ENCODE measurements at places on chromosomes 7 and 10.

GRCh38 chr10:45513551-45513950 lies 139.5 kb downstream of the ALOX5 start:
- no peak for DNase-seq

DNA sequence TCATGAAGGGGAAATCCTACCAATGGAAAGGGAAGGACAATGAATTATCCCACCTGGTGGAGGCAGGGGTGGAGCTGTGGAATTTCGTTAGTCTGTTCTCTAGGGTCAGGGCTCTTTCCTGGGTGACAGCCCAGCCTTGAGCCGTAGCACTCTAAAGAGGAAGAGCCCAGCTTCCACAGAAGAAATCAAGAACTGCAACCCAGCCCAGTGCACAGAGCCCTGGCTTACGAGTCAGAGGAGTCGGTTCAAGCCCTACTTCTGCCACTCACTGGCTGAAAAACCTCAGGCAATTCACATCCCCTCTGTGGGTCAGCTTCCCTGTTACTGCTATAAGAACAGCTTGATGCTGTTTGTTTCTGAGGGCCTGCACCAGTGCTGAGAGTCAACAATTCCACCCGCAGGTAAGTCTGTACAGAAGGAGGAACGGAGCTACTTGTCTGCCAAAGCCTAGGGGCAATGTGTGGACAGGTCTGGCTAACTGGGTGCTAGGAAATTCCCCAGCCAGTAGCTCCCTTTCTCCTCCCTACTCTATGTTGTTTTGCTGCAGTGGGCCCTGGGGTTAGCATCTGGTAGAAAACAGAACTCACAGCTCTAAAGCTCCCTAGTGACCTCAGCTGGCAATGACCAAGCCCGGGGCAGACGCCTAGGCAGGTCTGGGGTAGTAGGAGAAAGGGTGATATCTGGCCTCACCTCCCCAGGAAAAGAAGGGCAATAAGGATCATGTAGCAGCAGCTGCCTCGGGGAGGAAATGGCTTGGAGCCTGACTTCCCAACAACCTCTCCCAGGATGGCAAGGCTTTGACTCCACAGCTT lies 3.3 kb downstream of the AVPI1 start:
- DNase-seq: no peak

DNA sequence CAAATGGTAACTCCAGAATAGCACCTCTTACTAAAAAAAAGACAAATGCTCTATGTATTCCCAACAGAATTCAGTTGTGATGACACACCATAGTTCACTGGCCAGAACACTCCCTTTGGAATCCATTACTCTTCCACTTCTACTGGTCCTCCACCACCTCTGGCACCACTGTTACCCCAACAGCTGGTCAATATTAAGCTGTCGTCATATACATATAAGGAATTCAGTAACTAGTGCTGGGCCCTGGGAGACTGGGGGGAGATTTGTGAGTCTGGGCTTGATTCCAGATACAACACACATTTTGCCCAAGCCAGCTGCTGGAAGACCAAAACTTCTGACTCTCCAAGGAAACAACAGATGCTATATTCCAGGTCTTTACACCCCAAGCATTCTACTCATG lies 26.0 kb upstream of the ITGA8 start:
- no peak for DNase-seq

DNA sequence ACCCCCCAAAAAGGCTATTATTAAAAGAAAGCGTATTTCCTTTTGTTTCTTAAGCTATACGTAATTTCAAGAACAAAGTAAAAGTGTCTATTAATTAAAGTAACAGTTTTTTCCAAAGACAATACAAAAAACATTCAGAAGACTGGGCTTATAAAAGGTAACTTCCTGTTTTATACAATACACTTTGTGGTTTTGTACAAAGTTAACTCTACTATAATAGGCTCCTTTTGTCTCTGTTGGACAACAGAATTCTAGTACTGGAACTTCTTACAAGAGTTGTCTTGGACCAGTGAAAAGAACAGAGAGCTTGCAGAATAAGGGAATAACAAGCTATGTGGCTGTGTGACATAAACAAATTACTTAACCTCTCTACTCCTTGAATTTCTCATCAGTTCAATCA lies 21.5 kb downstream of the SFMBT2 start:
- DNase-seq: no peak

DNA sequence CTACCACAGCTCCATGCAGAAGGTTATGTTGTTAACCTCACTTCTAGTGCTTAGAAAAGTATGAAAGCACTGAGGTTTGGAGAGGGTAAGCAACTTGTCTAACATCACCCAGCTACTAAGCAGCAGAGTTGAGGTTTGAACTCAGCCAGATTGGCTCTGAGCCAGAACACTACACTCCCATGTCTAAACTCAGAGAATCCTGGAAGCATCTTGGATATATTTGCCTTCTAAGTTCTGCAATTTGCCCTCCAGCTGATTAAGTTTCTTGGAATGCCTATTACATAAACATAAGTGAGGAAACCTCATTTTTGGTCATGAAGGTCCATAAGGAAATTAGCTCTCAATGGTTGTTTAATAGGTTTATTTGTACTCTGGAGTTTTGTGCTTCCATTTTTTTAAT lies 78.1 kb upstream of the PHYHIPL start:
- DNase-seq: peak; percentile 76

GRCh38 chr7:36763132-36763816 lies 39.0 kb upstream of the AOAH start:
- no peak for DNase-seq

- DNase-seq: no peak
These were observed 226.6 kb downstream of the ARHGAP12 start for GRCh38 chr10:31702005-31702404.

GRCh38 chr10:4646547-4646946 lies 179.5 kb upstream of the AKR1E2 start:
- no peak for DNase-seq

GRCh38 chr10:29671228-29671780 lies 36.5 kb upstream of the SVIL start:
- DNase-seq: no peak

DNA sequence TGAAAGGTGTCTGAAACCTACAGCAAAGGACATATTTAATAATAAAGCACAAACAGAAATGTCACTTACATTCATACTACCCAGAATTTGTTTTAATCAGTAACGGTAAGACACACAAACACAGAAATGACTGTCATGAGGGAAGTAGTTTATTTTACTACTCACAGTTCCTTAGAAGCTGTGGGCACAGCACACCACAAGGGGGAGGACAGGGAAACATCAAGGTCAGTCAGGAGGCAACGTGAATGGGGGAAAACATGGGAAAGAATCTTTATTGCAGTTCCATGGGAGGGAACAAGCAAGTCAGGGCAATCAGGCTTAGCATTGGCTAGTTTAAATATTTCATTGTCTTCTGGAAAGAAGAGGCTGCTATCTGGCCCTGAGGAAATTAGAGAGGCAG lies 123.8 kb upstream of the PDSS1 start:
- no peak for DNase-seq

DNA sequence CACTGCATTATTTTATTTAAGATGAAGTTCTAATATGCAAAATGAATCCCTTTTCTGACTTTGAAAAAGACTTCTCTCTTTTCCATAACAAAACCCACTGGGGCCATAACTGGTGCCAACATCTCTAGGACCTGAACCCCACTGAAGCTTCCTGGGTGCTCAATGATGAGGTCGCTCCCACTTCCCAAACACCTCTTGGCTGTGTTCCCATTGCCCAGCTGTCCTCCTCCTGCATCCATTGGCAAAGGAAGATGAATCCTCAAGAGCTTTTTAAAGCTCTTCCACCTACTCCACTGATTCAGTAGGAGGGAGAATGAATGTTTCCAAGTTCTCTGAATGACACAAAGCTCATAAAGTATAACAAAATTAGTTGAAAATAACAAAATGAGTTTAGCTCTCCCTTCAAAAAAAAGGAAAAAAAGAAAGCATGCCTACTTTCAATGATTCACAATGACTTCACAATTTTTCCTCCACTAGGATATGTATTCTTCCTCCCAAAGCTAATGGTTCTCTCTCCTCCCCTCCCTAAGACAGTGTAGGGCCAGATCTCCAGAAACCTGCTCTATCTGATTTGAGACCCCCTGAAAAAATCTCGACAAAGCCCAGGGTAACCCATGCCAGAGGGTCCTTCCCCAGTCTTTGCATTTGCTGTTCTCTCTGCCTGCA lies 64.8 kb downstream of the SORBS1 start:
- DNase-seq: no peak

DNA sequence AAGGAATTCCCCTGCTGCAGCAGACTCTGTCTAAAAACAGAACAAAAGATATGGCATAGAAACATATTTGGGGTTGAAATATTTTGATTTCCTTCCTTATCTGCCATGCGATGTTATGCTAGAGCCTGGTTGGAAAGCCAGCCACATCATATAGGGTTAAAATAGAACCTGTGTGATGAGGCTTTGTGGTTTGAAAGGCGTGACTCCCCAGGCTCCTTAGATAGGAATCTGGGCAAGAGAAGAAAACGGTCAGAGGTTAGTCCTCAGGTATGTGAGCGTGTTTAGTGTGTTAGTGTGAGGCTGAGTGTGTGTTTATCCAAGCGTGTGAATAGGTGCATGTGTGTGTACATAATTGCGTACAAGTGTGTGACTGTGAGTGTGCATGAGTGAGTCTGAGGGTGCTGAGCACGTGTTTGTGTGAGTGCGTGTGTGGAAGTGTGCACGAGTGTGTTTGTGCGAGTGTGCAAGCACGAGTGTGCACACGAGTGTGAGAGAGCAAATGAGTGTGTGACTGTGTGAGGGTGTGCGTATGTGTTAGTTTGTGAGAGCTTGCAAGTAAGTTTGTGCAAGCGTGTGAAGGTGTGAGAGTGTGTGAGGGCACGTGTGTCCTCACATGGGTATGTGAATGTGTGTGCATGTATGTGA lies 79.9 kb downstream of the COL26A1 start:
- no peak for DNase-seq

DNA sequence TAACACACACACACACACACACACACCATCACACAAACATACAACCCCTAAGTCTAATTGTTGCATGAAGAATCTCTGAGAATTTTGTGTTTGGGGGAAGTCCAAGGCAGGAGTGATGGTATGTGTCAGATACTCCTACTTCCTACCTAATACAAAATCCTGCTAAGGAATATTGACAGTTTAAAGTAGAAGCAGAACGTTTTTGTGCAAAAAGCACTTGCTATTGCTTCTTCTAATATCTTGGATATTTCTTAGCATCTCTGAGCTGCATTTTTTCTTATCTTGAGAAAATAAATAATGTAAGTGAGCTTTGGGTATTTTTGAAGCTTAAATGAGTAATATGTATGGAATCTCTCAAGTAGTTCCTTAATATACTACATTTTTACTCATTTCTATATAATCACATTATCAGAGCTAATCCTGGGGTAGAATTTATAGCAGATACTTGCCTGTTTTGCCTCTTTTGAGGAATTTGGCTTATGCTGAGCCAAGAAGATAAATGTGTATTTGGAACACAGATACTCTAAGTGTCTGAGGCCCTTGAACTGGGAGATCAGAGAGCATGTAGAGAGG lies 212.3 kb downstream of the DKK1 start:
- DNase-seq: no peak

- no peak for DNase-seq
These were observed 161.5 kb upstream of the TBX20 start for GRCh38 chr7:35415411-35415822.

DNA sequence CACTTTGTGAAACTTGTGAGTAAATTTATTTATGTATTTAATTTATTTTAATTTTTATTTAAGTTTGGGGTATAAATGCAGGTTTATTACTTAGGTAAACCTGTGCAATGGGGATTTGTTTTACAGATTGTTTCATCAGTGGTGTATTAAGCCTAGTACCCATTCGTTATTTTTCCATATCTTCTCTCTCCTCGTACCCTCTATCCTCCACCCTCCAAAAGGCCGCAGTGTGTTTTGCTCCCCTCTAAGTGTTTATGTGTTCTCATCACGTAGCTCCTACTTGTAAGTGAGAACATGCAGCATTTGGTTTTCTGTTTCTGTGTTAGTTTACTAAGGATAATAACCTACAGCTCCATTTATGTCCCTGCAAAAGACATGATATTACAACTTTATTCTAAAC lies 145.4 kb upstream of the SMIM30 start:
- DNase-seq: no peak

- DNase-seq: no peak
These were observed 50.9 kb downstream of the ADARB2 start for GRCh38 chr10:1686491-1686749.

- DNase-seq: no peak
These were observed 20.4 kb downstream of the KLLN start for GRCh38 chr10:87842776-87843497.

DNA sequence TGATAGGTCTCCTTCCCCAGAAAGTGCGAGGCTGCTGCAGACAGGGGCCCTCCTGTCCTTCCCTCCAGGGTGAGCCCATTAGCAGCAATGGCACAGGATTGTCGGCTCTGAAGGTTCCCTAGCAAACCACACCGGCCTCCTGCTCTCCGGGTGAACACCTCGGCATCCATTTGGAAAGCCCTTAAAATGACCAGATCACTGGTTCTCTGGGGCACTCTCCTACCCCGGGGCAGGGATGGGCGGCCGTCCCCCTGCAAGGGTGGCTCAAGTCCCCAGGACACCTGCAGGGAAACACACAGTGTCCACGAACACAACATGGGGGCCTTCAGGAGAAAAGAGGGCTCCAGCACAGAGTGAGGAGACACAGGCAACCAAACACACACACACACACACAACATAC lies 459.1 kb downstream of the PTPRN2 start:
- no peak for DNase-seq

DNA sequence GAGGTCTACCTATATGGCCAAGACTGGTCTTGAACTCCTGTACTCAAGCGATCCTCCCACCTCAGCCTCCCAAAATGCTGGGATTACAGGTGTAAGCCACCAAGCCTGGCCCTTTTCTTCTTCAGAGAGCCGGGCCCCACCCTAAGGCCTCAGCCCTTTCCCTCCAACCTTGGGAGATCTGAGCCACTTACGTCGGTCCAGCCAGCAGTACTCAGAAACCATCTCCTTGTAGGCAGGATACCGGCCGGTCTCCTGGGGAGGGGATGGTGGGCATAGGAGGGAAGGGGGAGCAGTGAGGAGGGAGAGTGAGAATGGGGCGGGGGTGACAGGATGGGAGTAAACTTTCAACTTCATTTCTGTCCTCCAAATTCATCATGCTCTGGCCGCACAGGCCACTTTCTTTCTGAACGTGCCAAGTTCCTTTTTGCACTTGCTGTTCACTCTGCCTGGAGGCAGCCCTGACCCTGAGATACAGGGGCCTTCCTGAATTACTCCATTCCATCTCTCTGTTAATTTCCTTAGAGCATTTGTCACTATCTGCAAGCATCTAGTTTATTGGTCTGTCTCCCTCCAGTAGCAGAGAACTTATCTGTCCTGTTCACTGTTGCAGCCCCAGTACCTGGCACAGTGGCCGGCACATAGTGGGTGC lies 10.4 kb downstream of the PDZD7 start:
- no peak for DNase-seq

GRCh38 chr10:110966146-110966545 lies 46.7 kb downstream of the SHOC2 start:
- DNase-seq: no peak

Data from NCI-H1694 treated with DMSO at 0.1 percent for 48 hours (cell line).